Stimulated activated CD8-positive, alpha-beta memory T cell treated with anti-CD3 and anti-CD28 coated beads, Interleukin-4, amount 100 ng/mL, for 4 hours (primary cell): ENCODE measurements at places on chromosomes 5 and 9.

GRCh38 chr9:76316069-76316468 is 78.2 kb downstream of the RFK start:
- no peak for DNase-seq

- DNase-seq = no peak
Observed at GRCh38 chr5:115460472-115460871, 84.1 kb downstream of the FEM1C start.

DNA sequence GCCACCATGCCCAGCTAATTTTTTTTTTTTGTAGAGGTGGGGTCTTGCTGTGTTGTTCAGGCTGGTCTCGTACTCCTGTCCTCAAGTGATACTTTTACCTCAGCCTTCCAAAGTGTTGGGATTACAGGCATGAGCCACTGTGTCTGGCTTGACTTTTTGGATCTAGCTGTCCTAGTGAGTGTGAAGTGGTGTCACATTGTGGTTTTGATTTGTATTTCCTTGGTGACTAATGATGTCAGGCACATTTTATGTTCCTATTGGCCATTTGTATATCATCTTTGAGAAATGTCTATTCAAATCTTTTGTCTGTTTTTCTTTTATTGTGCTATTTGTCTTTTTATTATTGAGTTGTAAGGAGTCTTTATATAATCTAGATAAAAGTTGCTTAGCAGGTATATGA is 53.5 kb upstream of the MCCC2 start:
- no peak for DNase-seq

DNA sequence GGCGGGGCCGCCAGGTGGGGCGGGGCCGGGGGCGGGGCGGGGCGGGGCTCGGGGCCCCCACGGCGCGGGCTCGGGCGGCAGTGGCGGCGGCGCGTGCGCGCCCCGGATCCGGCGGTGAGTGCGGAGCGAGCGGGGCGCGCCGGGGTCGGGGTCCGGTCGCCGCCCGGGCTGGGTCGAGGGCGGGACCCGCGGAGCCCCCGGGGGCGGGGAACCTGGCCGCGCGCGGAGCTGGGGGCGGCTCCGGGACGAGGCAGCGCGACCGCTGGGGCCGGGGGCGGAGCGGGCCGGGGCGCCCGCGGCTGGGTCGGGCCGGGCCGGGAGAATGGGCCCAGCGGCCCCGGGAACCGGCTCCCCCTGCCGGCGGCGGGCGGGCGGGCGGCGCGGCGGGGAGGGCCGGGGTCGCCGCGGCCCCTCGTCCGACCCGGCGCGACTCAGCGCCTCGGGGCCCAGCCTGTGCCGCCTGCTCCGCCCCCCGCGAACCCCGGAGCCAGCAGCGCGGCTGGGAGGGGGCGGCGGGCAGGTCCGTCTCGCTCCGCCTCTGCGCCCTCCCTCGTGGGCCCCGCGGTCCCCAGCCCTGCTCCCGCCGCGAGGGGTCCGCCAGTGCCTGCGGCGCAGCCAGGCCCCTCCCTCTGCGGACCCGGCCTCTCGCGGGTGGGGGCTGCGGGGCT is 3.1 kb downstream of the EGFL7 start:
- DNase-seq = no peak

DNA sequence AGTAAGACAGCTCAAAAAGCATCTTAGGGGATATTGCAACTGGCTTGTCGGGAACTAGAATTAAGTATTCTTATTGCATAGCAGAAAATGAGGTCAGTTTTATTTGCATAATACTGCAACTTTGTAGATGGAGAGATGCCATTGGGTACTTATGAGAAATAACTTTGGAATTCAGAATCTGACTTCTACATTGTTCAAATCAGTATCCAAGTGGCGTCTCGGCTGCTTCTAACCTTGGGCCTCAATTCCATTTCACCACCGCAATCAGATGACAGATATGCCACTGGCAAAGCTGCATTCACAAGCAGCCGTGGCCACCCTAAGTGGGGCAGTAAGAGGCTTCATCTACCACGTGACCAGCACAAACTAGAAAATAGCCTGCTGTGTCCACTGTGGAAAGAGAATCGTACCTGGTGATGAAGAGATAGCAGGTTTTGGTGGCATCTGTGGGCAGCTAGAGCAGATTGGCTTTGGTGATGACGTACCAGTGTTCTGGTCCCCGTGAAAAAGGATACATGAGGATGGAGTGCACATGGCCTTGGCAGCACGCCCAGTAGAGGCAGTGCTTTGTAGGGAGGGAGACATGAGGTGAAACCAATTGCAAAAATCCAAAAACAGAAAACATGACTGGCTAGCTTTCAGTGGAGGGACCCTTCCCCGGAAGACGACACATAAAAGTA is 116.6 kb downstream of the KLHL3 start:
- DNase-seq = no peak
